ENCODE measurements at places on chromosomes 13 and 19.

GRCh38 chr19:35271546-35271945 is 2.8 kb downstream of the USF2 start:
- no peak for DNase-seq

- no peak for DNase-seq
These were observed 83.2 kb downstream of the CCNA1 start for GRCh38 chr13:36515466-36515865.

- no peak for DNase-seq
These were observed 82.6 kb downstream of the NUFIP1 start for GRCh38 chr13:44906713-44907112.

GRCh38 chr13:51727634-51728274 is 76.2 kb downstream of the DHRS12 start:
- no peak for DNase-seq

- no peak for DNase-seq
These were observed 22.4 kb upstream of the BRD4 start for GRCh38 chr19:15354566-15355296.

- DNase-seq = no peak
These were observed 38.2 kb upstream of the IGFL1 start for GRCh38 chr19:46191356-46191755.

DNA sequence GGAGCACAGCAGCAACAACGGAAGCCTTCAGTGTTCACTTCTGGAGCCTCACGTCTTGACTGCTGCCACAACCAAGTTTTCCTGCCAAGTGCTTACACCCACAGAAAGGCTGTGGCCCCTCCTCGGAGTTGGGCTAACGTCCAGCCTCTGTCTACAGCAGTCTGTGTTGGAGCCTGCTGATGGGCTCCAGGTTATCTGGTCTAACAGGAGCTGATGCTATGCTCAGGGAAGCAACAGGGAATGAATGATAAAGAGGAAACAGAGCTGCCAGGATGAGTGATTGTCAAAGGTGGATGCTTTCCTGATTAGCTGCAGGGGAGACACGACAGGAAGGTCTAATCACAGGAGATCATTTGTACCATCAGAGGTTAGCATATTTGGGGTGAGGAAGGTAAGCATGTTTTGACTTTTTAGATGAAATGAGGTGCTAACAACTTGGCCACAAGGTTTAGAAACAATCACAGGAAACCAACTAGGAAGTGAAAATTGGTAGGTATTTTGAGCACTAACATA is 53.8 kb upstream of the RCBTB2 start:
- DNase-seq = no peak

GRCh38 chr13:83499286-83499685 is 383.0 kb downstream of the SLITRK1 start:
- DNase-seq = no peak

DNA sequence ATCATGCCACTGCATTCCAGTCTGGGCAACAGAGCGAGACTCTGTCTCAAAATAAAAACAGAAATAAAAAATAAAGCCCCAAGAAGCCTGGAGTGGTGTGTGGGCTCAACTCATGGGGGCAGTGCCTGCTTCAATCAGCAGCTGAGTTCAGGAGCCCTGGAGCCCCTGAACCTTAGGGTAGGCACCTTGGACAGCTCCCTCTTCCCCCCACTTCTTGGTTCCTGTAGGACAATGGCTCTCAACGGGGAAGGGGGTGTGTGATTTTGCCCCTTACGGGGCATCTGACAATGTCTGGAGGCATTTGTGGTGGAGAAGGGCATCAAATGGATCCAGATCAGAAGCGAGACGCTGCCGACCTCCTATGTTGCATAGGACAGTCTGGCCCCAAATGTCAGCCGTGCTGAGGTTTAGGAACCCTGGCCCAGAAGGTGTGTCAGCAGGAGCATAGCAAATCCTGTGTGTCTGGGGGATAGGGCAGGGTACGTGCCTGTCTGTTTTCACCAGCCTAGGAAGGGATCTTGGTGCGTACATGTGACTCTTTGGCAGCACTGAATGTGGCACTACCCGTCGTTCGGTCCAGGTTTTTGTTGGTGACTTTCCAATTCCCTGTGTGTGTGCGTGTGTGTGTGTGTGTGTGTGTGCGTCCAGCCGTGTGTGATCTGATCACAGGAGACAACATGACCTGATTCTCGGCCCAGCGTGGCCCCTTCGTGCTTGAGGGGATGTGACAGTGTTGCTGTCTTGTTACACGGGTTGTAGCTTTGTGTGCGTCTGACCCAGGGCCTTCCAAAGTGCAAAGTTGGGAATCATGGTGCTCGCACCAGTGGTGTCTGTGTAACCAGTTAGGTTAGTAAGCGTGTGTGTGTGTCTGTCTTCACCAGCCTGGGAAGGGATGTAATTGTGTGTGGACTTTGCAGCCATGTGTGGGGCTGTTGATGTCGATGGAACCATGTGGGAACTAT is 7.5 kb downstream of the IGLON5 start:
- DNase-seq = no peak

GRCh38 chr19:42170715-42171114 is 38.5 kb upstream of the POU2F2 start:
- no peak for DNase-seq
